Breast epithelium (tissue), 4 donors: ENCODE measurements at places on chromosomes 1 and 21. TPM values are rescaled to one million over a fixed set of nuclear protein-coding genes. Genes with fewer than 3 reads are reported as not detected.

SKI gene
- total RNA-seq: 26.7 TPM

IGSF9 gene
- total RNA-seq: 8.0 TPM

AMY1B gene
- not detected for total RNA-seq

OR2W3 gene
- total RNA-seq: 3.6 TPM

CCNL2 gene
- 325 TPM for total RNA-seq

- H3K4me1 ChIP-seq: no peaks in the 10 kb centered on the region
- H3K4me3 ChIP-seq: no peak overlapping the region
Measured at GRCh38 chr21:19731251-19731650, 1267.0 kb upstream of the NCAM2 start.

DNA sequence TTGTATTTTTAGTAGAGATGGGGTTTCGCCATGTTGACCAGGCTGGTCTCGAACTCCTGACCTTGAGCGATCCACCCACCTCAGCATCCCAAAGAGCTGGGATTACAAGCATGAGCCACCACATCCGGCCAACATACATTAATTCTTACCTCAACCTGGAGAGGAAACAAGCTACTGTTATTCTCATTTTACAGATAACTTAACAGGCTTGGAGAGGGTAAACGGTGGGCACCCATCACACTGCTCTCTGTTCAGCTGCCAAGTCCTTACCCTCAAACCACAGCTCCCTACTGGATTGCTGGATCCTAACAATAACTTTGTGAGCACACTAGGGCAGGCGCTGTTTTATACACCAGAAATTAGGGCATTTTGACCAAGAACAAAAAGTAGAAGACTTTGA, 93.6 kb upstream of the BARHL2 start:
- H3K4me1 ChIP-seq: no peaks in the 10 kb centered on the region
- H3K27me3 ChIP-seq: no peaks in the 10 kb centered on the region
- no peaks in the 10 kb centered on the region for H3K36me3 ChIP-seq
- no peak for DNase-seq
- no peak overlapping the region for H3K4me3 ChIP-seq

DNA sequence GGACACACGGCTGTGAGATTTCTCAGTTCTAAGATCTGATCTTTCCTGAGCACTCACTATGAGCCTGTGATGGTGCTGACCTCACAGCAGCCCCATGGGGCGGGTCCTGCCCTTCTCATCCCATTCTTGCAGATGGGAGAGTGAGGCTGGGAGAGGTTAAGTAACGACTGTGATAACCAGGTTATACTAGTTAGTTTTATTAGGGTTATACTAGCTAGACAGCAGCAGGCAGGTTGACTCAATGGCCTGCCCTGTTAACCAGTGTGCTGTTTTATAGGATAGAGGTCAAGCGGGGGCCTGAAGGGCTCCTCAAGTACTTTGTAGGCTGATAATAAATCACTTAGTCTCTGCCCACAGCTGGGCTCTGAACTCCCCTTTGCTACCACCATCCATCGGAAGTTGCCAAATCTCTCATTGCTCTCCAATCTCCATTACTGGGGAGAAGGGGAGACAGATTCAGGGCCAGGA, 4.8 kb downstream of the CNTN2 start:
- DNase-seq: no peak
- no peak overlapping the region for H3K27ac ChIP-seq
- H3K36me3 ChIP-seq: no peaks in the 10 kb centered on the region
- no peaks in the 10 kb centered on the region for H3K4me1 ChIP-seq
- H3K27me3 ChIP-seq: no peaks in the 10 kb centered on the region

DNA sequence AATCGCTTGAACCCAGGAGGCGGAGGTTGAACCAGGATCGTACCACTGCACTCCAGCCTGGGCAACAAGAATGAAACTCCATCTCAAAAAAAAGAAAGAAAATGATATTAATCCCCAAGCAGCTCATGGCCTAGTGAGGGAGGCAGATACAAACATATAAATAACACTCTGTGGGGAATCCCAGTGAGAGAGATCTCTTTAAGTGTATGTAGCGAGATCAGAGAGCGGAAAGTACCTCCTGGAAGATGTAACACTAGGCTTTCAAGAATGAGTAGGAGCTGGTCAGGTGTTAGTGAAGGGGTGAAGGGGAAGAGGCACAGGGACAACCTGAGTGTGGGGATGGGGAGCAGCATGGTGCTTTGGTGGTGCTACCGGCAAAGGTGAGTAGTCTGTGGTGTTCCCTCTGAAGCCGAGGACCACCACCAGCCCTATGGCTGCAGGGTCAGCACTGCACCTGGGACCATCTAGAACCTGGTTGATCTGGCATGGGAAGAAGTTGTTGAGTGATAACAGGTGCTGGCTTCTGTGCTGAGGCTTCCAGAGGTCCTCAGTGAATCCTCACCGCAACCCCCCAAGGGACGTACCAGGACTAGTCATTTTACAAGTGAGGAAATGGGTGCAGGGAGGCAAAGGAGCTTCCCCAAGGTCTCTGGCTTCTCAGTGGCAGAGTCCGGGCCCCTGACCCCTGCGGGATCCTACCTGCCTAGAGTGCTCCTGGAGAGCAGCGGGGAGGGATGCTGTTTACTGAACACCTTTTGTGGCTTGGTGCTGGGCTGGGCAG, 367.6 kb upstream of the VAMP3 start:
- no peak overlapping the region for H3K4me3 ChIP-seq
- no peak for DNase-seq
- H3K36me3 ChIP-seq: no peaks in the 10 kb centered on the region
- H3K4me1 ChIP-seq: no peaks in the 10 kb centered on the region
- H3K27me3 ChIP-seq: no peaks in the 10 kb centered on the region

- H3K4me1 ChIP-seq: no peaks in the 10 kb centered on the region
- H3K27me3 ChIP-seq: no peaks in the 10 kb centered on the region
- H3K36me3 ChIP-seq: peaks cover 6% of the 10 kb centered on the region
- H3K27ac ChIP-seq: peak overlapping the region; percentile 12
Measured at GRCh38 chr1:46278807-46279206, 24.6 kb downstream of the LRRC41 start.

DNA sequence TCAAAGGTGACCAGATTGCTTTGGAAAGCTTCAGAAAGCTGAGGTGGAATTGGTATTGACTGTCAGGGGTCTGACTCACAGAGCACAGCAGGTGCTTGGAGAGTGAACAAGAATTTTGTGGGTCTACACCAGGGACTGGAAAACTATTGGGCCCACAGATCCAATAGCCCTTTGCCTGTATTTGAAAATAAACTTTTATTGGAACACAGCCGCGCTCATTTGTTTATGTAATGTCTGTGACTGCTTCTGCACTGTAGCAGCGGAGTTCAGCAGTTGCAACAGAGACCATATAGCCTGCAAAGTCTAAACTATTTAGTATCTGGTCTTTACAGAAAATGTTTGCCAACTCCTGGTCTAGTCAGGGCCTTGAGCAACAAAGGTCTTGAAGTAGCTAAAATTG, 315.6 kb downstream of the NFIA start:
- H3K27ac ChIP-seq: no peak overlapping the region
- H3K4me3 ChIP-seq: no peak overlapping the region
- no peaks in the 10 kb centered on the region for H3K27me3 ChIP-seq
- DNase-seq: no peak
- H3K36me3 ChIP-seq: no peaks in the 10 kb centered on the region

GRCh38 chr1:71706029-71706671, 576.2 kb downstream of the NEGR1 start:
- H3K27me3 ChIP-seq: no peaks in the 10 kb centered on the region
- no peak overlapping the region for H3K27ac ChIP-seq
- no peak overlapping the region for H3K4me3 ChIP-seq
- H3K4me1 ChIP-seq: no peaks in the 10 kb centered on the region

DNA sequence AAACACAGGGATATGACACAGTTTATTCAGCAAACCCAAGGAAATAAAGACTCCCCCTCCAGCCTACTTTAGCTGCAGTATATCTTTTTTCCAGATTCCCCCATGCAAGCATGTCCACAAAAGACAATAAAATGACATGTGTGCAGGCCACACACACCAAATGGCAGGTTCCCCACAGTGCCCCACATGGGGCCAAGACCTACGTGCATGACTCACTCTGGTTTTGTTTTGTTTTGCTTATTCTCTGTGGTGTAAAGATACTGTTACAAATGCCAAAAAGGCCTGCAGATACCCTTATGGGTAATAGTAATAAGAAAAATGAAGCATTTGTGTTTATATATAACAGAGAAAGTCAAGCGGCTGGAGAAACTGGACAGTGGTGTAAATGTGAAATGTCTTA, 71.6 kb downstream of the RD3 start:
- DNase-seq: no peak
- no peaks in the 10 kb centered on the region for H3K36me3 ChIP-seq

GRCh38 chr1:78830321-78830720, 176.2 kb downstream of the ADGRL4 start:
- no peak overlapping the region for H3K4me3 ChIP-seq
- H3K27me3 ChIP-seq: no peaks in the 10 kb centered on the region
- H3K36me3 ChIP-seq: no peaks in the 10 kb centered on the region
- no peaks in the 10 kb centered on the region for H3K4me1 ChIP-seq
- DNase-seq: no peak

DNA sequence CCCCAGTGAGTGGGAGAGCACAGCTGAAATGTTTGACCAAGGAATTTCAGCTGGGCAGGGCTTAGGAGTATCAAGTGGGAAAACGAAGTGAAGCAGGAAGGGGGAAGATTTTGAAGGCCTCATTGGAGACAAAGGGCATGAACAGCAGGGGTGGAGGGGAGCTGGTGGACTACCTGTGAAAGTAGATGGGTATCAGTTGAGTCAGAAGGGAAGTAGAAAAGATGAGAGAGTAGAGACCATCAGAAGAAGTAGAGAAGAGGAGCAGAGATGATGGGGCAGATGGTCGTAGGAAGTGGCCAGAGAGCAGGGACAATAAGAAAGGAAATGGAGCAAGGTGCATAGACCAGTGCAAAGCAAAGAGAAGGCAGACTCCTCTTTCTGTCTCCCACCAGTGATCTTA, 189.0 kb upstream of the RUNX1 start:
- no peaks in the 10 kb centered on the region for H3K27me3 ChIP-seq
- H3K4me1 ChIP-seq: no peaks in the 10 kb centered on the region
- no peak for DNase-seq
- H3K4me3 ChIP-seq: no peak overlapping the region
- no peak overlapping the region for H3K27ac ChIP-seq

- DNase-seq: no peak
- no peaks in the 10 kb centered on the region for H3K36me3 ChIP-seq
- peaks cover 7% of the 10 kb centered on the region for H3K4me1 ChIP-seq
- no peaks in the 10 kb centered on the region for H3K27me3 ChIP-seq
- H3K4me3 ChIP-seq: peak overlapping the region; percentile 99
- peak overlapping the region; percentile 96 for H3K27ac ChIP-seq
Measured at GRCh38 chr1:45585496-45586075, 1.7 kb downstream of the NASP start.

- no peaks in the 10 kb centered on the region for H3K27me3 ChIP-seq
- H3K36me3 ChIP-seq: no peaks in the 10 kb centered on the region
- DNase-seq: no peak
- peak overlapping the region; percentile 21 for H3K27ac ChIP-seq
Measured at GRCh38 chr1:226309398-226310244, 657 bp upstream of the LIN9 start.

- no peaks in the 10 kb centered on the region for H3K4me1 ChIP-seq
- H3K27me3 ChIP-seq: no peaks in the 10 kb centered on the region
- no peaks in the 10 kb centered on the region for H3K36me3 ChIP-seq
- no peak overlapping the region for H3K4me3 ChIP-seq
Measured at GRCh38 chr1:6037338-6037762, 8.3 kb upstream of the KCNAB2 start.

DNA sequence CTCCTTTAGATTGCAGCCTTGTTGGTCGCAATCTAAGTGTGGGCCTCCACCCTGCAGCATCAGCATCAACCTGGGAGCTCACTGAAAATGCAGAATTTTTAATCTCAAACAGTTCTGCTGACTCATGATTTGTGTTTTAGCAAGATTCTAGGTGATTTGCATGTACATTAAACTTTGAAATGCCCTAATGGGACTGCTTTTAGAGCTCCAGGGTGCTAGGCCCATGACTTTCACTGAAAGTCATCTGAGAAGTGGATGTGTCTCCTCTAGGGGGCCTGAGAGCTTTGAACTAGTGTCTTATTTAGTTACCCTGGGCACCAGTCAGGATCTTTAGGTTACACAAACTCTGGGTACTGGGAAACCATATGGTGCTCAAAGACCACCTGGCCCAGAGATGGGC, 9.0 kb downstream of the TRIM67 start:
- no peak overlapping the region for H3K27ac ChIP-seq

DNA sequence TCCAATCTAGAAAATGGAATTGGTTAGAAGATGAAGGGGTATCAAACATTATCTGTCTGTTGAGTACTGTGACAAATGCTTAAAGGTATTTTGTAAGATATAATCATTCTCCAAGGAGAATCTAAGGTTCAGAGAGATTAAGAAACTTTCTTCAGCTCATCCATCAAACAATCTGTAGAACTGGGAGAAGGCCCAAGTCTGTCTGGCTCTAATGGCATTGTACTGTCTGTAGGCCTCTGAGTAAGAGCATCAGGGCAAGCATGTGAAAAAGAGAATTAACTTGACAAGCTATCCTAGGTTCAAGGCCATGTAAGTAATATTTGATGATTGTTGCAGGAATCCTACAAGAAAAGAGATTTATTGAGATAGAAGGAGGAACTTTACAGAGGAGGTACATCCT, 5.3 kb upstream of the FGGY start:
- no peak overlapping the region for H3K4me3 ChIP-seq
- no peaks in the 10 kb centered on the region for H3K36me3 ChIP-seq
- H3K27me3 ChIP-seq: no peaks in the 10 kb centered on the region
- DNase-seq: no peak

GRCh38 chr1:98107256-98107655, 186.4 kb upstream of the DPYD start:
- DNase-seq: no peak
- no peak overlapping the region for H3K4me3 ChIP-seq
- no peaks in the 10 kb centered on the region for H3K27me3 ChIP-seq
- no peak overlapping the region for H3K27ac ChIP-seq

DNA sequence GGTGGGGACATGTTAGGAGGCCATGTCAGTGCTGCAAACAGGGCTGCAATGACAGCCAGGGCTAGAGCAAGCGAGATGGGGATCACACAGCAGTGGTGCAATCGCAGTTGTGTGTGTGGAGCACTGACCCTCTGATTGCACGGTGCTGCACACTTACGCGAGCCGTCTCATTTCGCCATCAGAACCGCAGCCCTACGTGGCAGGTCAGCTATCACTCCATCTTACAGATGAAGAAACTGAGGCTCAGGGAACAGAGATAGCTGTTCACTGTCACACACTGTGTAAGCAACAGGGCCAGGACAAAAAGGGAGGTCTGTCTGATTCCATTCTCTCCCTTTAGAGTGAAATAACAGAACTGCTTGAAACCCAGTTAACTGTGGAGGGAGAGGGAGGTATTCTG, 104.8 kb upstream of the SLC45A1 start:
- peaks cover 6% of the 10 kb centered on the region for H3K4me1 ChIP-seq
- no peak overlapping the region for H3K4me3 ChIP-seq
- H3K36me3 ChIP-seq: no peaks in the 10 kb centered on the region
- no peak for DNase-seq

DNA sequence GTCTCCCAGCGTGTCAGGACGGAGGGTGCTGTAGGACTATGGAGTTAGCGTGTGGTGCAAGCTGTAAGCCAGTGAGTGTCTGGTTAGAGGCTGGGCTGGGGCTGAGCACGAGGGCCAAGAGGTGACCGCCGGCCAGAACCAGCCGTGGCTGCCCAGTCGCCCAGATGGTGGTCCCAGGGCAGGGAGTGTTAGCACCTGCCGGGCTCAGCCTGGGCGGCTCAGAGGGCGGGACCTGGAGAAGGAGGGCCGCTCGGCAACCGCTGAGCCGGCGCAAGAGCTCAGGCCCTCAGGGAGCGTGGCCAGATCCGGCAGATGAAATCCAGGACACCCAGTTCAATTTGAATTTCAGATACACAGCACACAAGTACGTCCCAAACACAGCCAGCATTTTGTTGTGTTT, 87.9 kb downstream of the PRDM16 start:
- no peaks in the 10 kb centered on the region for H3K27me3 ChIP-seq
- H3K36me3 ChIP-seq: no peaks in the 10 kb centered on the region
- H3K27ac ChIP-seq: no peak overlapping the region
- H3K4me3 ChIP-seq: no peak overlapping the region
